ENCODE measurements at places on chromosomes 2 and 18.

- no peak for DNase-seq
These were observed 27.0 kb downstream of the GAD1 start for GRCh38 chr2:170843656-170844055.

GRCh38 chr2:106332054-106332453, 136.2 kb downstream of the RGPD3 start:
- no peak for DNase-seq

GRCh38 chr18:58359218-58359617, 269.7 kb downstream of the ALPK2 start:
- no peak for DNase-seq

GRCh38 chr18:48924630-48925490, 25.9 kb downstream of the SMAD7 start:
- DNase-seq = peak; percentile 50

GRCh38 chr18:61047794-61048193, 285.4 kb upstream of the CDH20 start:
- DNase-seq = no peak

GRCh38 chr18:49137093-49137492, 186.3 kb upstream of the SMAD7 start:
- DNase-seq = no peak
